ENCODE measurements at places on chromosomes 3 and 15.

GRCh38 chr3:47299381-47300318 is 16.9 kb downstream of the KLHL18 start:
- no peak for DNase-seq

DNA sequence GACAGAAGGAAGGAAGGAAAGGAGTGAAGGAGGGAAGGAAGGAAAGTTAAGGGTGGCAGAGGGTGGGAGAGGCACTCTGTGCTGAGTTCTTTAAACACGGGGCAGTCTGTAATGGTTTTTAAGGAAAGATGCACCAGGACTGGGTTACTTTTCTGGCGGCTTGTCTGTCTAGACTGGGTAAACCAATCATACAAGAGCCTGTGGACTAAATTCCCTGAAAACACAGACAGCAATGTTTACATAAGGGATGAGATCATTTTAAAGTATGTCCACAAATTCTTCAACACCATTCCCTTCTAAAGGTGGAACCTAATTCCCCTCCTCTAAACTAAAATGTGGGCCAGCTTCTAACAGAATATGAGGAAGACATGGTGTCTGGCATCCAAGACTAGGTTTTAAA is 235.5 kb upstream of the IGF1R start:
- DNase-seq, result no peak

DNA sequence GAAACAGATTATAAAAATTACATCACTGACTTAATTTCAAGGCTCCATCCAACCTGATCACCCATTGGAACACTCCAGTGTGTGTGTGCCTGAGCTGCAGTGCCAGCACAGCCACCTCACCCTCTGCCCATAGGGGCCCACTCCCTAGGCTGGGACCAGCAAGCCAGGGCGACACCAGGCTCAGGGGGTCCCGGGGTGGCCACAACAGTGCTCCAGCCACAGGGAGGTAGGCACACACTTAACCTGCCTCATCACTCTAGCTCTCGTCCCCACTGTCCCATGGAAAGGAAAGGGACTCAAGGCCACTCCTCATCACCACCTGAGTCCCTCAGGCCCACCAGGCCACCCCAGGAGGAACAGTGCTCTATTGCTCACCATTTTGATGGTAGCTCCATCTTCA is 24.9 kb downstream of the ZXDC start:
- no peak for DNase-seq

DNA sequence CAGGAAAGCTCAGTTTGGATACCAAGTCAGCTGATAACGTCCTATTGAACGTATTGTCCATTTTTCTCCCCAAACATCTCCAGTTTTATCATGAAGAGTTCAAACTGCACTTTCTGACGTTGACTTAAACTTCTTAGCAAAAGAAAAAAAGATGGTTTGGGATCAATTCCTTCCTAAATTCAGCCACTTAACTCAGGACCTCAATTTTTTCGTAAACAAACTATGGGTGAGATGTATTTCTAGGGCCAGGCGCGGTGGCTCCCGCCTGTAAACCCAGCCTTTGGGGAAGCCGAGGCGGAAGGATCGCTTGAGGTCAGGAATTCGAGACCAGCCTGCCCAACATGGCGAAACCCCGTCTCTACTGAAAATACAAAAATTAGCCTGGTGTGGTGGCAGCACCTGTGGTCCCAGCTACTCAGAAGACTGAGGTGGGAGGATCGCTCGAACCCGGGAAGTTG is 464 bp upstream of the MRPS25 start:
- no peak for DNase-seq

GRCh38 chr3:115663414-115663813 is 40.1 kb downstream of the GAP43 start:
- no peak for DNase-seq

DNA sequence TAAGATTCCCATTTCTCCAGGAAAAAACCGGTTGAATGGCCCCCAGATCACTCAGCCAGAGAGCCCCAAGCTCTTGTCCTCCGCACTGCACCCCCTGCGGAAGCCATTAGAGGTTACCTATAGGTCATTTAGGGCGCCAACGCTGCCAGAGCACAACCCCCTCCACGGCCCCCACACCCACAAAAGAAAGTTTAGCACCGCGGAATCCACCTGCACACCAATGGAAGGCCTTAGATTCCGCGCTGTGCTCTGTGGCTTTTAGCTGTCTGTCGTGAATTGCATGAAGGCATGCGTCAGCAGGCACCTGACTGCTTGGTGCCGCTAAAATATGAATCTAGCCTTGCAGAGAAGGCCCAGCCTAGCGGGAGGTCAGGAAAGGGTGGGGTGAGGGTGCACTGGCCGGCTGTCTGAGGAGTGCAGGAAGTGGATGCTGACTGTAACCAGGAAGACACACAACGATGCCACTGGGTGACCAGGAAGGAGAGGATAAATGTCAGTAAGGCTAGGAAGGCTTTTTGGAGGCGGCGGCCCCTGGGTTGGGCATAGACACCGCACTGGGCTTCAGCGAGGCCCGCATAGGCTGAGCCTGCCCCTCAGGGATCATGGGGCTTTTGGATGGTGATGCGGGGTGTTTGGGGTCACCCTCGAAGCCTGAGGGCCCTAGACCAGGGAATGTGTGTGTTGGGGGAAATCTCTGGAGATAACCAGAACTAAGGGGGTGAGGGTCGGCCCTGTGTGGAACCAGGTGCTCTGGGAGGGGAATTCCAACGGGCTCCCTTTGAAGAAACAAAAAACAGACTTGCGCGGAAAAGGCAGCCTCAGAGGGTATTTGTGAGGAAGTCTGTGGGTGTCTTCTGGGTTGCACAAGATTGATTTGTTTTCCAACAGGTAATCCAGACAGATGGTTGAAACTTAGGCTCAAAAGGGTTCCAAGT is 976 bp upstream of the NUP210 start:
- DNase-seq, result no peak

DNA sequence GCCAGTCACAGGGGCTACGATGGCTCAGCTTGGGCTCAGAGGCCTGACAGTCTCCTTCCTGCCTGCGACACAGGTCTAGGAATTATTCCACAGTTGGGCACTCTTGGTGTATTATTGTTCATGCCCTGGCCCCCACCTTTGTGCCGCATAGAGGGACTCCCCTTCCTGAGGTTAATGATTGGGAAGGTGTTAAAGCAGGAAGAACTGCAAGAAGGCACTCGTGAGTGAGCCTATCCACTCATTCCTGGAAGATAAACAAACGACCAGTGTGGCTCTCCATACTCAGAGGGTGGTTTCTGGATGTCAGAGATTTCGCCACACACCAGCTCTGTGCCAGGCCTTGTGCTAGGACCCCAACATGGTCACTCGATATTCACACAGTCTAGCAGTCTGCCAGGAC is 12.3 kb downstream of the LIPC start:
- no peak for DNase-seq

DNA sequence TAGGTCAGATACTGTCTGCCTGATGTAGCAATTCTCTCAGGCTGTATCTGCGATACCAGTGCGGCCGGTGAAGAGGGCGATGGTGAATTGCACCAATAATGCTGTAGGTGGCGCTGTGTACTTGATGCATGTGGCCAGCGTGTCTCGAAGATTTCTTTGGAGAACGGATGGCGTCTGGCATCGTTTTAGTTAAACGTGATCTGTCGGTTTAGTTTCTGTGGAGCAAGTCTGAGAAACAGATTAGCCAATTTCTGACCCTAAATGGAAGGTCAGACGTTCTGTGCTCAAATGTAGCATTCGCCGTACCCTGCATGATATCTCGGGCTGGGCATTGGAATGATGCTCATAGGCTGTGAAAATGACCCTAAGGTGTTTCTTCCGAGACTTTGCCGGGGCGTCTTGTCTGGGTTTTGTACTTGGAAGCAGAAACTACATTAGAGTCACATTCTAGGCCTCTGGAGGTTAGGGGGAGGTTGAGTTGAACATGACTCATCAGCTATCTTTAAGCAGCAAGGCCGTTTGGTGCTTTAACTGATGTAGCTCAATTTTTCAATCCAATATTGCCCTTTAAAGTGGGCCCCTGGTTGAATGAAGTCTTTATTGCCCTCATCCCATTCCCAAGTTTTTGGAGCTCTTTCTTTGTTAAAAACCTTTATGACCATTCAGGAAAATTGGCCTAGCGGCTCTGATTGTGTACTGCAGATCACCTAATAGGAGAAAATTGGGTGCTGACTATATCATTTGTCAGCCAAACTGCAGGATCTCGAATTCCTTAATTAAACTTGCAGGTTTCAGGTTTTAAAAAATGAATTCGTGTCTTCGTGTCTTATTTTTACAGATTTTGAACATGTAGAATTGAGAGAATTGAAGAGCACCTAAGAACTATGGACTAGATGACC is 80.0 kb downstream of the SQOR start:
- peak; percentile 50 for DNase-seq

- DNase-seq, result peak; percentile 85
These were observed at the start of gene LRRN1 for GRCh38 chr3:3799173-3800079. TSS of gene LRRN1 (plus strand) at chr3:3799431. CDS start at chr3:3844642, 45,211 bp downstream.
